ENCODE measurements at places on chromosomes 16 and 17.

DNA sequence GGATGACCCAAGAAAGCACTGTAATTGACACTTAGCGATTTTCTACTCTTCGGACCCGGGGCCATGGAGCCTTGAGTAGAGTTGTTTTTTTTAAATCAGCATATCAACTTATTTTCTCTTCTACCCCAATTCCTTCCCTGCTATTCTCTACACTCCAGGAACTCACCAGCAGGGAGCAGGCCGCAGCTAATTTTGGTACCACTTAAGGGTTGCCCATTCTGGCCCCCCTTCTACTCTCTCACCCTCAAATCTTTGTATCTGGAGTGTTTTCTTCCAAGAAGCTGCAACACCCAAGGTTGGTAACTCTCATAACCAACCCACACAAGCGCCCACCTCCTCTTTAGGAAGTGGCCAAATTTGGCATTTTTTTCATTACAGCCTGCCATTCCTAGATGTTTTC, 5.5 kb upstream of the ERAL1 start:
- no peak for DNase-seq

DNA sequence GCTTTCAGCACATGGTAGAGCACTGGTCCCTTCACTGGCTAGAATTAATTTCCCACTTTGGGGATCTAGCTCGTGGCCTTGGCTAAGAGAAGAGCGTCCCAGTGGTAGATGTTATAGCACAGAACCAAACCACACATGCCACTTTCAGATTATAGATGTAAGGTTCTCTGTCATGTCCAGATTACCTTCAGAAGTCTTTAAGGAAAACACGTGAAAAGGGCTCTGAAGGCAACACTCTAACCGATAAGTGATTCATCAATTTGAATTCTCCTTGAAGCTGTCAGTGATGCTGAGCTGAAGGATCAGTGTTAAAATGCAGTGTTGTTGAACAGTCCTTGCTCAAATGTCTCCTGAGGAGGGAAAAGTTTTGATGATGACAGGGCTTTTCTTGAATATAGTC, 43.5 kb upstream of the VPS4A start:
- no peak for DNase-seq

- DNase-seq: no peak
Observed at GRCh38 chr17:8955021-8955959, 10.2 kb downstream of the PIK3R5 start.

DNA sequence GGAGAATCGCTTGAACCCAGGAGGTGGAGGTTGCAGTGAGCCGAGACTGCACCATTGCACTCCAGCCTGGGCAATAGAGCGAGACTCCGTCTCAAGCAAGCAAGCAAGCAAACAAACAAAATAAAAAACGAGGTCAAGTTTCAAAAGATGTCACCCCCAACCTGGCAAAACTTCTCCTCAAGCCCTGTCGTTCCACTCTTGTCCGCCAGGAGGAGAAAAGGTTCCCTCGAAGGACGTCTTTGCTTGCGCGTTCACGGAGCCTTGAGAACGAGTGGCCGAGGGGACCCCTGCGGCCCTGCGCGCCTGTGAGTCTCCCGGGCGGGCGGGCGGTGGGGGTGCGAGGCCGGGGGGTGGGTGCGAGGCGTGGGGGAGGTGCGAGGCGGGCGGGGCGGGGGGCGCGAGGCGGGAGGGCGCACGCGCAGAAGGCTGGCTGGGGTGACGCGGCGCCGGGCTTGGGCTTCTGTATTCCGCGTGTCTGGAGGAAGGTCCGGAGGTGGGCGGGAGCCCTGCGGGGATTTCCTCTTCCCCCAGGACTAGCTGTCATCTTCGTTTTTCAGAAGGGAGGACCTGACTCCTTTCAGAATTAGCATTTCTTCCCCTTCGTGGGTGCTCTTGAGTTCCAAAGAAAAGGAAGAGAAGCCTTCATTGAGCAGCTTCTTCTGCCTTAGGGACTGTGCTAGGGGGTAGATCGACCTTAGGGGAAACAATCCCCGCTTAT, 3.7 kb downstream of the SLC52A1 start:
- peak; percentile 82 for DNase-seq

All from stimulated activated CD4-positive, alpha-beta T cell treated with anti-CD3 and anti-CD28 coated beads, Interleukin-1b, Interleukin-23, amount 100 ng/mL, for 48 hours (primary cell).